ENCODE measurements at places on chromosomes 11 and 22.
A peak's percentile ranks its signal among the peaks of the same experiment; 100 is the strongest.

- DNase-seq, result no peak
Observed at GRCh38 chr11:2768471-2769408, 68.9 kb upstream of the KCNQ1OT1 start.

DNA sequence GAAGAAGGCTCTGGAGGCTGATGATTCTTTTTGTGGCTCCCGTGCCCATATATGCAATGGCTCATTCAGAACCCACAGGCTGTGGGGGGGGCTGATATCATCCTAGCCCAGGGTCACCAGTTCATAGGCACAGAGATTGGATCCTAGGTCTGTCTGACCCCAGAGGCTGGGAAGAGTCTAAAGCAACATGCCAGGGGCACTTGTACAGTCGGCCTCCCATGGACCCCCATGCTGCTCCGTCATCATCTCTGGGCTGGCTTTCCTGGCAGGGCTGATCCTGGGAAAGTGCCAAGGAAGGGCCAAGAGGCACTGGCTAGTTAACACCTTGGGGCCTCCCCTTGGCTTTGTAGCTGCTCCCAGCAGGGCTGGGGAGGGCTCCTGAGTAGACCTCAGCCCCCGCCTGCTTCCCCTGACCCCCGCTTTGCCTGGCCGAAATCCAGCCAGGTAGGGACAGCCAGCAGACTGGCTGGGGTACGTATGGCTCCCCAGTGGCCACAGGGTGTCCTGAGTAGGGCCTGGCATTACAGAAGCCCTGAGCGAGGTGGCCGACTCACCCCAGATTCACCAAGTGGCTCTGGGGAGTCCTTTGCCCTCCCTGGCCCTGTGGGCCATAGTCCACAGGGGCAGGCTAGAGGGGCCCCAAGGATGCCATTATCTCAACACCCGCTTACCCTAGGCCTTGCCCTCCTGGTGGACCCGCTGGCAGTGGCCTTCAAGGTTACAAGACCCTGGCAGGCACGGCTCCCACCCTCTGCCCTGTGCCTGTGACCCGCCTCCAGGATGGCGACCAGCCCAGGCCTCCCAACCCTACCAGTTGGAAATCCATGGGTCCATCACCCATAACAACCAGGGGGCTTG is 22.5 kb downstream of the FADS3 start:
- no peak for DNase-seq

DNA sequence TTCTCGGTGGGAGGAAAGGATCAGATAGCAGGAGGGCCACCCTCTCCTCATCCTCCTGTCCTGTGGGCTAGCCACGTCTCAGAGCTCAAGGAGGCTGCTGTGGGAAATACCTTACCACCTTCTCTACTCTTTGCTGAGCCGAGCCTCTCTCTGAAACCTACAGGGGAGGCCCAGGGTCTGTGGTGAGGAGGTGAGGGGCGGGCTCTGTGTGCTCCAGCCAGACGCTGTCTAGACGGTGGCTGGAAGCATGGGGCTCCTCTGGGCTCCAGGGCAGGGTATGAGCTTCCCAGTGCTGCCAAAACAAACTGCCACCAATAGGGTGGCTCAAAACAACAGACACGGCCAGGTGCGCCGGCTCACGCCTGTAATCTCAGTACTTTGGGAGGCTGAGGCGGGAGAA is 5.5 kb upstream of the TMPRSS6 start:
- no peak for DNase-seq

DNA sequence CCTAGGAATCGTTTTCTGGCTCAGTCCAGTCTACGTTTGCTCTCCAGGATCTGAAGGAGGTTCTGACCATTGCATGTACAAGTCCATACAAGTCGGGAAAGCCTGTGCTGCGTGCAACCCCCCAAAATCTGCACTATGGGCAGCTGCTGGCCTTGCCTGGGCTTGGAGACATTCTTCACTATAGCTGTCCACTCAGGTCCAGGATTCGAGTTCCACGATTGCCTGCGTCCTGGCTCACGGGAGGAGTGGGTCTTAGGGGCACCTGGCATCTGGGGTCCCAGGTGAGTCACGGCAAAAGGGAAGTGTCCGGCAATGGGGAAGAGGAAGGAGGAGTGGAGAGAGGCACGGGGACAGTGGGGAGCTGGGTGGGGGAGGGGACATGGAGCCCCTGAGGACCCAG is 563.0 kb downstream of the BRD1 start:
- no peak for DNase-seq

GRCh38 chr11:44453871-44454270 is 111.6 kb upstream of the CD82 start:
- no peak for DNase-seq

DNA sequence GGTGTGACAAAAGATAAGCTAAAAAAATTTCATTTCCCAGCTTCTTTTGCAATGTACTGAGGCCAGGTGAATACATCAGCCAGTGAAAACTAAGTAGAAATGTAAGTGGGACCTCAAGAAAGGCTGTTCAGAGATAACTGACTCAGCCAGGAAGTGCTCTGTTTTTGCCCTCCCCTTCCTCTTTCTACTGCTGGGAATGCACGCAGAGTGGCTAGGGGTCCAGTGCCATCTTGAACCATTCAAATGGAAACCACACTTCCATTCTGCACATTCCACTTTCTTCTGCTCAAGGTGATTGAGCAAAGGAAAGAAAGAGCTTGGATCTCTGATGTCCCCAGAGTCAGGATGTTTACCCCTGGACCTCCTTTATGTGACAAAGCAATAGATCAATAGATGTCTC is 27.8 kb upstream of the LMO2 start:
- DNase-seq, result no peak

DNA sequence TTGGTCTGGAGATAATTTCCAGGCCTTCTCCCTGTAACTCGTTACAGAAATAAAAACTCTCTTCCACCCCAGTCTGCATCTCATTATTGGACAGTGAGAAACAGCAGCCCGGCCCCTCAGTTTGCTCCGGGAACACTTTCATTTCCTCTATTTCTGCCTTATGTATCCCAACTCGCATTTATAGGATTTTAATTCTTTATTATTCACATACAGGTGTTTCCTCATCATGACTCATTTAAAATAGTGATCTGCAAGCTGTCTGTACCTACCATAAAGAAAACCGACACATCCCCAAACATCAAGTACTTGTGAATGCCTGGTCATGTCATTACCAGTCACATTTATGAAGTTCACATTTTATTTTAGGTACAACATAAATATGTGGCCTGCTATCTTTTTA is 42.8 kb downstream of the PIWIL3 start:
- no peak for DNase-seq

- no peak for DNase-seq
Observed at GRCh38 chr22:26907366-26907765, 250.0 kb downstream of the MIAT start.

GRCh38 chr11:74546752-74547151 is 45.6 kb upstream of the POLD3 start:
- DNase-seq, result no peak

GRCh38 chr11:116825854-116826750 is 3.0 kb upstream of the APOA4 start:
- no peak for DNase-seq

DNA sequence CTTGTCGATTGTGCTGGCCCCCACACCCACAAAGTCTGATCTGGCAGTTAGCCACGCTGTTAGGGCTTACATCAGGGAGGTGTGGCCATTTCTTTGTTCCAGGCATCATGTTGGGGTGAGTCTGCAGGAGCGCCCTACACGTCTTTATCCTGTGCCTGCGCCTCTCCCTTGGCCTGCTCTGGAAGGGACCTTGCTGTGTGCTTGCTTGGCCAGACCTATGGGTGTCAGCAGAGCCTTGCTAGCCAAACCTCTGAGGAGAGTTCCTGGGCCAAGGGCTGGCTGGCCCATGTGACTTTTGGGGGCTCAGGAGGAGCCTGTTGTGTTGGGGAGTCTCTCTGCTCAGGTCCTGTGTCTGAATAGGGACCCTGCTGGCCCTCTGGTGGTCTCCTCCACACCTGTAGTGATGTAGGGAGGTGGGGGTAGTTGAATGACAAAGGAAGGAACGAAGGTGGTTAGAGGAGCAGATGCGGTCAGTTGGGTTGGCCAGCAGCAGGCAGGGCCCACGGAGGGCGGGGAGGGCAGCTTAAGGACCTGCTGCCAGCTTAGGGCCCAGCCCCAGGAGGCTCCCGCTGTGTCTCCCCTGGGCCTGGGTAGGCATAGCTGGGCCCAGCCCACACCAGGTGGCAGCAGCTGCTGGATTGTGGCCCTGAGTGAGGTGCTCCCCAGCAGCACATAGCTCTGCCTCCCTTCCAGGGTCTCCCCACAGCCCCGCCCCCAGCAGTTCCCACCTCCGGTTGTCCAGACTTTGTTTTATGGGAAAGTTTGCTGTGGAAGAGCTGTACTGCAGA is 7.9 kb downstream of the PPIL2 start:
- DNase-seq, result no peak

DNA sequence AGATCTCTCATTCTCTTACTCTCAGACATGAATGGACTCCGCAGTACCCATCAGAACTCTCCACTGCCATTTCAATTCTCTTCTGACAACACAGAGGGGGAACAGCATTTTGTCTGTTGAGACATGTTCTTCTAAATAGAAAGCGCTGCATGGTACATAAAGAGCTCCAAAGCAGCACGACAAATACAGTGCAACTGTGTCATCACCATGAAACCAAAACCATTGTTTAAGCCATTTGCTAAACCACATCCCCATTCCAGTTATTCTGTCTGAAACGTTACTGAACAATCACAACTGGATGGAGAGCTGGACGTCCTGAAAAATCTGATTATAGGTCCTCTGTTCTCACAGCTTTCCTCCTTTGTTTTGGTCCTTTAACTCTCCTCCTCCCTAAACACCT is 17.9 kb upstream of the TENM4 start:
- peak; percentile 12 for DNase-seq

DNA sequence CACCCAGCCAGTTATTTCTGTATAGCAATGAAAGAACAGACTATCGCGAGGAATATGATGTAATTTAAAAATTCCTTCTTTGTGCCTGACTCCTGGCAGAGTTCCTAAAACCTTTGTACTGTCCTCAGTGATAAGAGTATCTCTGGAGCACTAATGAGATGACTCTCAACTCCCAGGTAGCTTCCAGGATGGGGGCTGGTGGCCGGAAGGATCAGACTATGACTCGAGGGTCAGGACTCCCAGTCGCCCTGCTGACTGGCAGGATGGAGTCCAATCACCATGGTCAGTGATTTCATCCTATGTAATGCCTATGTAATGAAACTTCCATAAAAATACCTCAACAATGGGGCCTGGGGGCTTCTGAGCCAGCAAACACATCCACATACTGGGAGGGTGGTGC is 135.1 kb downstream of the SHANK2 start:
- no peak for DNase-seq

- DNase-seq, result no peak
Observed at GRCh38 chr11:41309111-41309522, 150.3 kb downstream of the LRRC4C start.

DNA sequence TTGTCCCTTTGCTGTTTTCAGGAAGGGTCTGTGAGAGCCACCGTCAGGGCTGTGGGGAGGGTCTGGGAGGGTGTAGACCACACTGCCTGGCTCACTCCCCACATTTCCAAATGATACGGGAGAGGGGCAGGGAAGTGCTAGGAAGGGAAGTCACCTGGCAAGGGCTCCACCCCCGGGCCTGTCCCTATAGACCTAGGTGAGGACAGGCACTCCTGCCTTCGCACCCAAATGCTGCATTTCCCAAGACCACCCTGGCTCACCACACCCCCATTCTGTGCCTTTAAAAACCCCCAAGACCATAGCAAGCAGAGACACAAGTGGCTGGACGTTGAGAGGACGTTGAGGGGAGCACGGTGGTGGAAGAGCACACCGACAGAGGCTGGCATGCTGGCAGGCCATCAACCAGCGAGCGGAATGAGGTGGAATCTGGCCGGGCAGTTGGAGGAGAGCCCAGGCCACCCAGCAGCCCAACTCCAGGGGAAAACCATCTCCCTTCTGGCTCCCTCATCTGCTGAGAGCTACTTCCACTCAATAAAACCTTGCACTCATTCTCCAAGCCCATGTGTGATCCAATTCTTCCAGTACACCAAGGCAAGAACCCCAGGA is 45.7 kb downstream of the GNB1L start:
- no peak for DNase-seq

- DNase-seq, result peak; percentile 7
Observed at GRCh38 chr11:42526426-42526825, 785.4 kb upstream of the API5 start.

DNA sequence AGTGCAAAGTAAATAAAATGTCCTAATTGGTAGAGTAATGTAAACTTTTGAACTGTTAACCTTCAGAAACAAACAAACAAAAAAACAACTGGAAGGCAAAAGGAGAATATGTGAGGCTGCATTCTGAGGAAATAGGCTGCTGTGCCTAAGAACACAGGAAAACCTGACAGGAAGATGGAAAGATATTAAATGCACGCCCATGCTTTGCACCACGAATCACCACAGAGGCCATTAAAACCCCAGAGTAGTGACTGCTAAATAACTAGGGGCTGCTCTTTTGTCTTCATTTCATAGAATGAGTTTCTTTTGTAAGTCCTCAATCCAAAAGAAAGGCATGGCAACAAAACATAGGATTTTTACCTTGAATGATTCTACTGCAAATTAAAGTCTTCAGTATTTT is 436.0 kb downstream of the RAB38 start:
- no peak for DNase-seq

- DNase-seq, result no peak
Observed at GRCh38 chr11:47564933-47565339, 463 bp upstream of the PTPMT1 start.

DNA sequence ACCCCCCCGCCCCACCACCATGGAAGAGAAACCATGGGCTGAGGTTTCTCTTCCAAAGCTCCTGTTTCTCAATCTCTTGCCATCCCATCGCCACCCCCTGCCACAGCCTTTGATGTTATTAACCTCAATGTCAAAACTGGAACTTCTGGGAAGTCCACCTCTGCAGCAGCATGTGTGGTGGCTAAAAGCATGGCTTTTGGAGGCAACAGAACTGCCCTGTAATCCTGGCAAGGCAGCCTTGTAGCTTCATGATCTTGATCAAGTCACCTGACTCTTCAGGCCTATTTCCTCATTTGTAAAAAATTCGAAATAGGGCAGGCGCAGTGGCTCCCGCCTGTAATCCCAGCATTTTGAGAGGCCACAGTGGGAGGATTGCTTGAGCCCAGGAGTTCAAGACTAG is 3.5 kb upstream of the COX8A start:
- DNase-seq, result no peak

DNA sequence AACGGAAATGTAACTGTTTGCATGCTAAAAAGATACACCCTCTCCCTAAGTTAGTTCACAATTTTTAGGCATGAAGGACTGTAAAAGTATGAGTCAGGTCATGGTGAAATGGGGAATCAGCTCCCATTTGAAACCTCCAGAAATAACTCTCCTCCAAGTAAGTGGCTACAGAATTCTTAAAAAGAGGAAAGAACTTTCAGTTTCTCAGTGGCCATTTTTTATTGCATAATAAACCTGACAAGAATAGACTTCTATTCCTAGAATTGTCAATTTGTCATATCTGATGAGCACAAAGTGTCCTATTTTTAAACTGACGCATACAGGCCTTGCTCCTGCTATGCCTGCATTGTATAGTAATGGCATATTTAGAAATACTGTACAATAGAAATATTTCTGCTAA is 612.2 kb downstream of the CNTN5 start:
- DNase-seq, result no peak

DNA sequence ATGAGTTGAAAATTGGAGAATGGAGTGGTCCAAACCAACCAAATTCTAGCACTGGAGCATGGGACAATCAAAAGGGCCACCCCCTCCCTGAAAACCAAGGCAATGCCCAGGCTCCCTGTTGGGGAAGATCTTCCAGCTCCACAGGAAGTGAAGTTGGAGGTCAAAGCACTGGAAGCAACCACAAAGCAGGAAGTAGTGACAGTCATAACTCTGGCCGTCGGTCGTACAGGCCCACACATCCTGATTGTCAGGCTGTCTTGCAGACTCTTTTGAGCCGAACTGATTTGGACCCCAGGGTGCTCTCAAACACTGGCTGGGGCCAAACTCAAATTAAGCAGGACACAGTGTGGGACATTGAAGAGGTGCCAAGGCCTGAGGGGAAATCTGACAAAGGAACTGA is 80.5 kb upstream of the ADSL start:
- no peak for DNase-seq

Measured in globus pallidus (tissue), 1 donor.